IPS DF 6.9 (cell line): ENCODE measurements at places on chromosomes 3 and 15.

DNA sequence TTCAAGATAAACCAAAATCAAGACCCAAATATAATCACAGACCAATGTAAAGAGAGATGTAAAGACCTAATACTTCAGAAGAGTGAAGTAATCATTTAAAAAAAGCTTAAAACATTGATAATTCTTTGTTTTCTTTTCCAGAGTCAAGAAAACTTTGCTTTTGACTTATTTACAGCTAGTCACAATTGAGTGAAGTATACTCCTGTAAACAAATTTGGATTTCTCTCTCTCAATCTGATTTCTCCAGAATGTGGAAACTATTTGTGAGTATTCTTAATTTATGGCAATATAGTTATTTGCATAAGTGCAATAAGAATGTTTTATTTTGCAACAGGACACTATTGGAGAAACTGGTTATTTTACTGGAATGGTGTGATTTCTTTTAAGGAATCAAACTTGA, 43.7 kb upstream of the ZBTB20 start:
- no peak overlapping the region for H3K27ac ChIP-seq
- no peaks in the 10 kb centered on the region for H3K4me1 ChIP-seq
- H3K36me3 ChIP-seq, result no peaks in the 10 kb centered on the region
- no peaks in the 10 kb centered on the region for H3K27me3 ChIP-seq
- no peak overlapping the region for H3K4me3 ChIP-seq

DNA sequence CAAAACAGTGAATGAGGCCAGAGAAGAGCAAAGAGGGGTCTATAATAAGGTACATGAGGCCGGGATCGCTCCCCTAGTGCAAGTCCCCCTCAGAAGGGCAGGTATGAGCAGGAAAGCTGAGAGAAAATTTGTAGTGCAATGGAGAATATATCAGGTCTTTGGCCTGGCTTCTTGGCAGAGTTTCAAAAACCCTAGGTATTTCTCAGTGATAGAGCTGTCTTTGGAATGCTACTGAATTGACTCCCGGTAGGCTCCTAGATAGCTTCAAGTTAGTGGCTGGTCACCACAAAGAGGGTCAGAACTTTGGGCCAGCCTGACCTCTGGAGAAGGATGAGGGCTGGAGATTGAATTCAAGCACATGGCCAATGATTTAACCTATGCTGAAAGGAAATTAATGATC, 30.6 kb upstream of the OXTR start:
- no peaks in the 10 kb centered on the region for H3K4me1 ChIP-seq
- no peak overlapping the region for H3K27ac ChIP-seq
- DNase-seq, result no peak
- H3K4me3 ChIP-seq, result no peak overlapping the region
- no peaks in the 10 kb centered on the region for H3K36me3 ChIP-seq

DNA sequence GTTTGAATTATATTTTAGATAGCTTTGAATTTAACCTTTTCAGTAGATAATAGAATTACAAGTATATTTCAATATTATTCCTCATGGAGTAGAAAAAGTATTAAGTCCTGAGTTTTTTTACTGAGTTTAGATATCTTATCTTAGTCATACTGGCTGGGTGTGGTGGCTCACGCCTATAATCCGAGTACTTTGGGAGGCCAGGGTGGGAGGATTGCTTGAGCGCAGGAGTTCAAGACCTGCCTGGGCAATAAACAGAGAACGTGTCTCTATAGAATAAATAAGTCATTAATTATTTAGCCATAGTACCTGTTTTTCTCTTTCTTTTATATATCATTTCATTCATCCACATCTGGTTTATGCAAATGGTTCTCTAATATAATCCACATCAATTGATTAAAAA, 9.9 kb downstream of the RAP2B start:
- H3K4me3 ChIP-seq, result no peak overlapping the region
- H3K4me1 ChIP-seq, result no peaks in the 10 kb centered on the region
- no peaks in the 10 kb centered on the region for H3K27me3 ChIP-seq

- DNase-seq, result no peak
- no peak overlapping the region for H3K27ac ChIP-seq
- H3K4me1 ChIP-seq, result no peaks in the 10 kb centered on the region
- H3K4me3 ChIP-seq, result no peak overlapping the region
These were observed 232.8 kb downstream of the AGBL1 start for GRCh38 chr15:86312486-86312885.

DNA sequence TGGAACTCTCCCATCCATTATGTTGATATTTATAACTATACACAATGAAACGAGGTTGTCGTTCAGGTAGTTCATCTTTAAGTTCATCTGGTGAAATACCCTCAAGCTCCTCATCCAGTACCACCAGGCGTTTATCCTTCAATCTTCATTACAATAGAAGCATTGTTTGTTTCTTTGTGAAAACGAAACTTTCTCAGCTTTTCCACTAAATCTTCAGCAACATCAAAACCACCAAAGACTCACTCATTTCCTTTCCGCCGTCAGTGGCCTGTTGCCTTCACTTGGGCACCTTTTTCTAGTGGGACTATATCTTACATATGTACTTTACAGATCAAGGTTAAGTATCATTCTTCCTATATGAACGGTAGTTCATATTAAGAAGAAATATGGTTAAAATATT, 44.1 kb upstream of the TFG start:
- DNase-seq, result no peak
- H3K4me3 ChIP-seq, result no peak overlapping the region
- H3K4me1 ChIP-seq, result no peaks in the 10 kb centered on the region
- no peak overlapping the region for H3K27ac ChIP-seq

GRCh38 chr3:186806089-186807055, at the start of gene RFC4:
RFC4 (minus strand) TSS chr3:186806482; CDS start chr3:186804713, 1,769 bp downstream.
- no peaks in the 10 kb centered on the region for H3K4me1 ChIP-seq
- no peaks in the 10 kb centered on the region; the same call in 1 of the 2 replicates for H3K36me3 ChIP-seq
- H3K27ac ChIP-seq, result no peak within 1 kb of the TSS
- DNase-seq, result no peak

DNA sequence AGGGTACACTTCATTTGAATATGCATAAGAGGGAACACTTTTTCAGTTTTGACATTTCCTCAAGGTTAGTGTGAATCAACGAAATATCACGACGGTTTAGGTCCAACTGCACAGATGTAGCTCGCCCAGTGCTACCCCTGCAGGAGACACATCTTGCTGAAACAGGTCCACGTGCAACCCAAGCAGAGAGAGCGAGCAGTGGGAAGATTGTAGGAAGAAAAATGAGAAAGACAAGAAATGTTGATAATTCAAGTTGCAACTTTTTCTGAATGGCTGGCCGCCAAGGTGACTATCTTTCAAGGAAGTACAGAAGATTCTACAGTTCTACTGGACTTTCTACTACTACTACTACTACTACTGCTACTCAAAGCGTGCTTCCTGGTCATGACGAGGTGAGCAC, 231.7 kb downstream of the PDZRN3 start:
- H3K36me3 ChIP-seq, result peaks cover 2% of the 10 kb centered on the region
- no peak for DNase-seq
- H3K27ac ChIP-seq, result no peak overlapping the region
- H3K27me3 ChIP-seq, result no peaks in the 10 kb centered on the region
- no peak overlapping the region for H3K4me3 ChIP-seq

GRCh38 chr3:191051037-191051436, 148.0 kb upstream of the OSTN start:
- no peak overlapping the region for H3K4me3 ChIP-seq
- no peaks in the 10 kb centered on the region for H3K4me1 ChIP-seq
- no peak overlapping the region for H3K27ac ChIP-seq
- no peak for DNase-seq

DNA sequence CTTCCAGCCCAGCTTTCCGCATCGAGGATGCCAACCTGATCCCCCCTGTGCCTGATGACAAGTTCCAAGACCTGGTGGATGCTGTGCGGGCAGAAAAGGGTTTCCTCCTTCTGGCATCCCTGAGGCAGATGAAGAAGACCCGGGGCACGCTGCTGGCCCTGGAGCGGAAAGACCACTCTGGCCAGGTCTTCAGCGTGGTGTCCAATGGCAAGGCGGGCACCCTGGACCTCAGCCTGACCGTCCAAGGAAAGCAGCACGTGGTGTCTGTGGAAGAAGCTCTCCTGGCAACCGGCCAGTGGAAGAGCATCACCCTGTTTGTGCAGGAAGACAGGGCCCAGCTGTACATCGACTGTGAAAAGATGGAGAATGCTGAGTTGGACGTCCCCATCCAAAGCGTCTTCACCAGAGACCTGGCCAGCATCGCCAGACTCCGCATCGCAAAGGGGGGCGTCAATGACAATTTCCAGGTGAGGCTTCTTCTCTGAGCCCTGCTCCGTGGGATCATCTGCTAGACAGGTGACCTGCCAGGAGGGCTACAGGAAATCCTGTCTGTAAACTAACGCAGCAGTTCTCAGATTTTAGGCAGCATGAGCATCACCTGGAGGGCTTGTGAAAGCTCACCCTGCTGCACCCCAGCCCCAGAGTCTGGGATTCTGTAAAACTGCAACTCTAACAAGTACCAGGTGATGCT, 1.6 kb downstream of the THBS1 start:
- DNase-seq, result no peak
- no peaks in the 10 kb centered on the region for H3K27me3 ChIP-seq
- H3K36me3 ChIP-seq, result peaks cover 41% of the 10 kb centered on the region
- H3K4me1 ChIP-seq, result peaks cover 12% of the 10 kb centered on the region; the same call in 1 of the 2 replicates

DNA sequence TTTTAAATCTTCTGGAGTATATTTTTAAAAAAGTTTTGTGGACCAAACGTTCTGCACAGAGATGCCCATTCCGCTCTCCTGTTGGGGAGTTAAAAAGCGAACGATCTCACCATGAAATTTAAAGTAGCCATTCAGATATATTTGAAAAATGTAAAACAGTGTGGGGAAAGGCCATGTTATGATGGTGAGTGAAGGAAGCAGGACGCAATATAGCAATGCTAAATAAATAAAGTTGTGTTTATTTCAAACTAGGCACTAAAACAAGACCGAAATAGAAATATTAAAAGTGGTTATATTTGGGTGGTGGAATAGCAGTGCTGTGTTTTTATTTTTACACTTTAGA, 327 bp upstream of the CCDC13 start:
- H3K4me1 ChIP-seq, result no peaks in the 10 kb centered on the region
- H3K4me3 ChIP-seq, result peak overlapping the region; percentile 55; the same call in 1 of the 2 replicates

DNA sequence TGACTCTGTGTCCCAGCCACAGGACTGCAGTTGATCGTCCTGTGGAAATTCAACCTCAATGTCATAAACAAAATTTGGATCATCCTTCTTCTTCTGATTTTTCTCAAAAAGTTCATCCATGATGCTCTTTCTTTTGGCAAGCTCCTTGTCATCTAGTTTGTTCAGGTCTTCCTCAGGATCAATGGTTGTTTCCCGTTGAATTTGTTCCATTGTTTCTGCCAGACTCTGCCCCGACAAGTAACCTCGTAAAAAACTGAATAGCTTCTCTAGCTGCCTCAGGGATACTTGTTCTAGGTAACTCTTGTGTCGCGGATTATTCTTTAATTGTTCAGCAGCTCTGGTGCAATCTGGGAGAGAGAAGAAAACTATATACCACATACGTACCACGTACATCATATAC, 4.5 kb downstream of the CEP19 start:
- H3K27ac ChIP-seq, result no peak overlapping the region
- no peaks in the 10 kb centered on the region for H3K36me3 ChIP-seq
- no peak for DNase-seq

GRCh38 chr3:134038071-134038491, 8.4 kb upstream of the SLCO2A1 start:
- no peak overlapping the region for H3K27ac ChIP-seq
- no peak overlapping the region for H3K4me3 ChIP-seq
- no peaks in the 10 kb centered on the region for H3K27me3 ChIP-seq
- no peaks in the 10 kb centered on the region for H3K36me3 ChIP-seq

DNA sequence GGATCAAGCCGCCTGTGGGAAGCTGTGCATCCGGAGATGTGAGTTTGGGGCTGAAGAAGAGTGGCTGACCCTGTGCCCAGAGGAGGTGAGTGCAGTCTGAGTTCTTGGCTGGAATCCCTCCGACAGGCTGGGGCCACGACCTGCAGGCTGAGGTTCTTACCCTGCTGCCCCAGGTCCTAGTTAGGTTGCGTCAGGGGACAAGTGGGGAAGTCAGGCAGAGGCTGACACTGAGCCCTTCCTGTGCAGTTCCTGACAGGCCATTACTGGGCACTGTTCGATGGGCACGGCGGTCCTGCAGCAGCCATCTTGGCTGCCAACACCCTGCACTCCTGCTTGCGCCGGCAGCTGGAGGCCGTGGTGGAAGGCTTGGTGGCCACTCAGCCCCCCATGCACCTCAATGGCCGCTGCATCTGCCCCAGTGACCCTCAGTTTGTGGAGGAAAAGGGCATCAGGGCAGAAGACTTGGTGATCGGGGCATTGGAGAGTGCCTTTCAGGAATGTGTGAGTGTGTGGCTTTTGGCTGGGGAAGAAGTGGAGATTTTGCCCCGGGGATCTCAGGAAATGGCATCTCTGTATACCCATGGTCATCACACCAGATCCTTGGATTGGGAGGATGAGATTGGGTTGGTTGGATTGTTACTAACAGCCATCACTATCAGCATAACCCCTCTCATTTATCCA, 1.3 kb downstream of the PPM1M start:
- no peaks in the 10 kb centered on the region for H3K36me3 ChIP-seq
- H3K4me3 ChIP-seq, result no peak overlapping the region
- DNase-seq, result no peak
- no peaks in the 10 kb centered on the region for H3K4me1 ChIP-seq
- no peak overlapping the region for H3K27ac ChIP-seq

- H3K36me3 ChIP-seq, result no peaks in the 10 kb centered on the region
- no peak overlapping the region for H3K4me3 ChIP-seq
- H3K27me3 ChIP-seq, result no peaks in the 10 kb centered on the region
- no peak for DNase-seq
- H3K4me1 ChIP-seq, result no peaks in the 10 kb centered on the region
These were observed 818.2 kb upstream of the CADM2 start for GRCh38 chr3:84140631-84141030.

- no peak for DNase-seq
- H3K4me1 ChIP-seq, result no peaks in the 10 kb centered on the region
- H3K36me3 ChIP-seq, result 0 out of 2 replicates have a peak, but pooled peaks cover 2% of the 10 kb centered on the region
- no peak overlapping the region for H3K4me3 ChIP-seq
- H3K27me3 ChIP-seq, result no peaks in the 10 kb centered on the region
- H3K27ac ChIP-seq, result no peak overlapping the region
These were observed 61.2 kb upstream of the XRN1 start for GRCh38 chr3:142509079-142509478.

GRCh38 chr15:29871401-29871800, 49.1 kb upstream of the TJP1 start:
- H3K27me3 ChIP-seq, result no peaks in the 10 kb centered on the region
- H3K36me3 ChIP-seq, result no peaks in the 10 kb centered on the region
- no peak overlapping the region for H3K27ac ChIP-seq
- no peaks in the 10 kb centered on the region for H3K4me1 ChIP-seq
- H3K4me3 ChIP-seq, result no peak overlapping the region

GRCh38 chr3:124691599-124691998, 38.7 kb upstream of the UMPS start:
- no peak for DNase-seq
- H3K27me3 ChIP-seq, result no peaks in the 10 kb centered on the region
- no peak overlapping the region for H3K27ac ChIP-seq
- H3K4me1 ChIP-seq, result no peaks in the 10 kb centered on the region
- no peak overlapping the region for H3K4me3 ChIP-seq

GRCh38 chr3:41125258-41125657, 74.0 kb upstream of the CTNNB1 start:
- no peak for DNase-seq
- no peaks in the 10 kb centered on the region for H3K27me3 ChIP-seq
- H3K4me3 ChIP-seq, result no peak overlapping the region
- H3K4me1 ChIP-seq, result peaks cover 2% of the 10 kb centered on the region; the same call in 1 of the 2 replicates
